Activated CD4-positive, CD25-positive, alpha-beta regulatory T cell treated with anti-CD3 and anti-CD28 coated beads, Interleukin-2, amount 50 U/mL, for 72 hours (primary cell): ENCODE measurements at places on chromosomes 4 and X.

DNA sequence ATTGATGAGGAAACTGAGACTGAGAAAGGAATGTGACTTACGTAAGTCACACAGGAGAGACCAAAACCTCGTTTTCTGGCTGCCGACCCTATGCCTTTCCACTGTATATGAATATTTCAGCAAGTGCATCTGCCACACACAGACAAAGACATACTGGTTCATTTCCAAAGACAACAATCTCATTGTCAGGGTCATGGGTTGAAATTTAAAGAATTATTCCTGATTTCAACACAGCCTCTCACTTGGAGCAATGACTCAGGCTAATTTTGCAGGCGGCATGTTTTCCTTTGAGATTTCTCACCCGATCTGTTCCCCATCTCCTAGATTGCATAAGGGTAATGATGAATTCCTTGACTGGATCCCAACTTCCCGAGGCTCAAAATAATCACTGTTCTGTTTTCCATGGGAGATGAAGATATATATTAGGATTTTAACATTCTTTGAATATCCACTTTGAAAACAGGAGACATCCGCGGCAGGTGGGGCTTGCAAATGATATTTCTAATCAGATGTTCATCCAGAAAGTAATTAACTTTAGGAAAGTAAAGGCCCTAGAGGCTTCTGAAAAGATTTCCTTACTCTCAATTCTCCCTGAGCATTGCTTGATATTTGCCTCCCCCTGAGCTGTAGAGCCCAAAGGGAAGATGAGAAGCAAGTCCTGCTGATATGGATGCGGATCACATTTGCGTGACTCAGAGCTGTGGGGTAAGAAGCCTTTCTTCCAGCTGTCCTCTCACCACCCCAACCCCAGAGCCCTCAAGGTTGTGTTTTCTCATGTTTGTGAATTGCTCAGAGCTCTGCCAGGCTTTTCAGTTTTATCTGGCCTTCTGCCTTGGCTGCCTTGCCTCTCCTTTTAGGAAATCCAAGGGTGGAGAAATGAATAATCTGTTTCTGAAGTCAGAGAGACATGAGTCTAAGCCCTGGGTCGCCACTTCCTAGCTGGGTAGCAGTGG lies 361.1 kb upstream of the BOD1L1 start:
- DNase-seq: no peak

DNA sequence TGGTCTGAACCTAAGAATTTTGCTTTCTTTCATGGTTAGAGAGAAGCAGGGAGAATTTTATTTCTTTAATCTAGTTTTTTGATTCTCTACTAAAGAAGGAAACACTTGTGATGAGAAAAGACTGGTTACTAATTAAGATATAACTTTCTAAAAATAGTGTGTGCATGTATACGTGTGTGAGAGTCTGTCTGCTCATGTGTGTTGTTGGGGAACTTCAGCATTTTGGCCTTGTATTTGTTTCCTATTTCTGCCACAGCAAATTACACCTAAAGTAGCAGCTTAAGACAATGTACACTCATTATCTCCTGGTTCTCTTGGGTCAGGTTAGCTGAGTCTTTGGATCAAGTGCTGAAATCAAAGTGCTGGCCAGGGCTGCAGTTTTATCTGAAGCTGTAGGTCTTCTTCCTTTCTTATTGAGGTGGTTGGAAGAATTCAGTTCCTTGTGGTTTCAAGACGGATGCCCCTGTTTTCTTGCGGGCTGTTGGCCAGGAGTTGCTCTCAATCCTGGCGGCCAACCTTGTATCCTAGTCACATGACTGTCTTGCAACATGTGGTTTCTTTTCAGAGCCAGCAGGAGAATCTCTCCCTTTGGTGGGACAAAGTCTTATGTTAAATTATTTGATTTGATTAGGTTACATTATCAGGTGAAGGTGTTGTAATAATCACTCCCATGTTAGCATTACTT lies 188.4 kb upstream of the CLNK start:
- DNase-seq: no peak

DNA sequence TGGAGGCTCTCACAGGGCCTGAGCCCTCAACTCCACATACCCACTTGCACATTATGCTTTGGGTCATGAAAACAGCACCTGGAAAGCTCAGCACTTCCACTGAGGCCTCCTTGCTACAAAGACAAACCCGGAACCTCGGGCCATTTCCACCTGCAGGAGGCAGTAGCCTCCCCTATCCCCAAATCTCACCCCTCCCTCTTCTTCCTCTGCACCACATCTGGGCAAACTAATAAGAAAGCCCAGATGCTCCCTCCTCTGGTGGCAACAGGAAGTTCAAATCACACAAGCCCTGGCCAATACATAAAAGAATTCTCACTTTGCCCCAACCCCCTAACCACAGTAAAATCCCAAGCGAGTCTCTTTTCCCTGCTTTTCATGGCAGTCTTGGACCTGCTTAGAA lies 136.4 kb downstream of the MAPK10 start:
- no peak for DNase-seq

DNA sequence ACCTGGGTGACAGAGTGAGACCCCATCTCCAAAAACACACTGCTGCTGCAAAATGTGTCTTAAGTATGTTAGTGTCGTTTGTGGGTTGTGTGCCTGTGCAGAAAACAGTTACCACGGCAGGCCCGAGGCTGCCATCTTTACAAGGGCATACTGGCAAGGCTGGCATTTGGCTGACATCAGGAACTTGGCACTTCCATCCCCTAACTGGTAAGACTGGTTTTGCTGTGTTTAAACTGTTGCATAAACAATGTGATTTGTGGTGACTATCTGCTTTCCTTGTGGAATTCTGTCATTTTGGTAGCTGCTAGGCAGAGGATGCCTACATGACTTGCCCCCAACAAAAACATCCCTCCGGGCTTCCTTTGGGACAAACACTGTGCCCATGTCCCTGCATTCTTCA lies 12.3 kb downstream of the LRP2BP start:
- no peak for DNase-seq

DNA sequence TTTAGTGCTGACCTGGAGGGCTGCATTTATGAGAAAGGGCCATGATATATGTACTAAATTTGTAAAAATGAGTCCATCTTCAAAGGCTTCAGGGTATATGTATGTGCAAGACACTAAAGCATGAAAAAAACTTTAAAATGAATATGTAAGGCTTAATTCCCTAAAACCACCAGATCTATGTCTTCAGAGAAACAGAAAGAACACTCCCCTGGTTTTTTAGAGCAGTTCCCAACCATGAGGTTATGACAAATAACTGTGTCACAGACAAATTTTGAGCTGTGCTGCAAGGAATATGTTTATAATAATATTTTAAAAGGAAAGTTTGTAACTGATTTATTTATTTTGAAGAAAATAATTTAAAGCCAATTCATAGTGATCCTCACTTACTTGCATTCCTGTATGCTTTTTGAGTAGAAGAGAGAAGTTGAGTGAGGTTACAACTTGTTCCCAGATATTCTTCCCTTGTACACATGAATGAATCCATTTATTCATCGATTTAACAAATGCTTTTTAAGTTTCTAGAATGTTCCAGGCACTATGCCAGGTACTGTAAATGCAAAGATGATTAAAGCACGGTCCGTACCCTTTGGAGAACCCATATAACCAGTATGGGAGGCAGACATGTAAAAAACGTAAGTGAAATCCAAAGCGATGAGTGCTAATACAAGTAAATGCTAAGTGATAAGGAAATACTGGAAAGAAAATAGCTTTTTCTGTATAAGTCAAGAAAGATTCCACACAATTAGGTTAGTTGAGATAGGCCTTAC lies 295.2 kb upstream of the DIAPH2 start:
- DNase-seq: no peak

- no peak for DNase-seq
Observed at GRCh38 chr4:3414421-3415279, 27.1 kb upstream of the HGFAC start.
